ENCODE measurements at places on chromosomes 1 and 21.

DNA sequence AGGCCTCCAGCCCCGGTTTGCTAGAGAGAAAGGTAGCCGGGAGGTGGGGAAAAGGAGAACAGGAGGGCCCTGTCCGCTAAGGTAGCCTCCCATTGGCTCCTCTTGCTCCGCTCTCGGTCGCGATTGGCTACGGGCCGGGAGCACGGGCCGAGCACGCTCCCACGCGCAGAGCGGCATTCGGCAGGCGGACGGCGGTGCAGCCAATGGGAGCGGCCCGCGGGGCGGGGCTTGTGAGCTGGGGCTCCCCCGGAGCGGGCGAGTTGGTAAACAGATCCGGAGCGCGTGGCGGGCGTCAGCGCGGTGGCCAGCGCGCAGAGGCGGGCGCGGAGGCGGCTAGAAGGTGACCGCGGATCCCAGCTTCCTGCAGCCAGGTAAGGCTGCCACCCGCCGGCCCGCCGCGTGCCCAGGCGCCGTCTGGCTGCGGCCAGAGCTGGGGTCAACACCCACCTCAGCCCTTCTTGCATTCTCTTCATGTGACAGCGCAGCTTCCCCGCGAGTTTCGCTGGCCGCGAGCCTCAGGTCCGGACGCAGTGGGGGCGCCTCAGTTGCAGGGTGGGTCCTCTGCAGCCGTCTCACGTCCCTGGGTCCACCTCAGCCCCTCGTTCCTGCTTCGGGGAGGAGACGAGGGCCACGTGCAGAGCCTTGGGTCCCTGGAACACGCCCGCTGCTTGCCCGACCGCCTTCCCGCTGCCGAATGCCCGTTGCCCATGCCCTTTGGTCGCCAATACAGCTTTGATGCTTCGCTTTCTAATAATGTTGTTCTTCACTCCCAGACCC lies at the start of gene COQ8A:
COQ8A (plus strand) TSS at position 266 of the 777 bp plus-strand sequence. CDS start 21,092 bp downstream, outside the sequence.
- peak; percentile 99 for DNase-seq

DNA sequence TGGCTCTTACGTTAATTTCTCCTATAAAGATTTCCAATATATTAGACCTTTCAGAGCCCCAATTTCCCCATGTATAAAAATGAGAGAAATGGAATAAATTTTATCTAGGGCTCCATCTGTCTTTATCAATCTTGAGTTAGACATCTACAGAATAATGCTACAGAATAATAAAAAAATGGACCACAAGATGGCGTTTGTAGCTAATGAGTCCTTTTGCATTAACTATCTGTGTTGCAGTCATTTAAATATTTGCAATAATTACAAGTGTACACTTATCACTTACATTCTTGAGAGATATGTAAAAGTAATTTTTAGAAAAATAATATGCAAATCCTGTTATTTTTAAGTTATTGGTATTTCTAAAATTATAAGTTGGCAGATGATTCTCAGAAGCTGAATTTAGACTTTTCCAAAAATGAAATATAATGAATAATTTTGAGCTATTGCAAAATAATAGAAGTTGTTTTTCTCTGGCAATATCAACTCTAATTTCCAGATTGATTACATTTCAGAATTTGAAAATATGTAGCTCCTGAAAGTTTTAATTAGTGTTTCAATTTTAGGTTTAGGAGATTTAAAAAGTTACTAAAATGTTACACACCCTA lies 87.7 kb downstream of the SNX7 start:
- peak; percentile 10 for DNase-seq

- DNase-seq, result peak; percentile 37
Measured at GRCh38 chr1:171251042-171251951, 3.0 kb downstream of the FMO1 start.

DNA sequence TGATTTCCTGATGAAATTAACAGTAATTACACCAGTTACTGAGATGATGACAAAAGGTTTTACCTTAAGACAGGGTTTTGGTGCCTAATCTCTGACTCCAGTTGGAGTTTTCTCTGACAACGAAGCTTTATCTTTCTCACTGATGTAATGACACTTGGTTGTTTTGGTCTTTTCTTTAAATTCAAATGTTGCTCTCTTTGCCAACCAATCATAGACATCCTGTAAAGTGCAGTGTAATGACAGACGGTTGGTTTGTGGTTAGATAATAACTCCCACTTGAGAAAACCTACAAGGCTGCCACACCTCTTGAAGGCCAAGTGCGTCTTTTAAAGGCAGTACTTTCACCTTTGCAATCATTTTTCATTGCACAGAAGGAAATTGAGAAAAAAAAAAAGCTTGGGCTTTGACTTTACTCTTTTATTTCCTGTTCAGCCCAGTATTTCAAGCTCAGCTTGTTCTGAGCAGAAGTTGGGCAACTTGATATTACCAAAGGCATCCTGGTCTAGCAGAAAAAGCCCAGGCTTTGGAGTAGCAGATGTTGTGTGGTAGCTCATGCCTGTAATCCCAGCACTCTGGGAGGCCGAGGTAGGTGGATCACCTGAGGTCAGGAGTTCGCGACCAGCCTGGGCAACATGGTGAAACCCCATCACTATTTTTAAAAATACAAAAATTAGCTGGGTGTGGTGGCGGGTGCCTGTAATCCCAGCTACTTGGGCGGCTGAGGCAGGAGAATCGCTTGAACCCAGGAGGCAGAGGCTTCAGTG lies 14.9 kb downstream of the PDIK1L start:
- DNase-seq, result peak; percentile 90

GRCh38 chr1:162471290-162471853 lies 26.2 kb upstream of the UHMK1 start:
- DNase-seq, result no peak

- DNase-seq, result no peak
Measured at GRCh38 chr21:36282568-36283230, 37.3 kb upstream of the MORC3 start.

DNA sequence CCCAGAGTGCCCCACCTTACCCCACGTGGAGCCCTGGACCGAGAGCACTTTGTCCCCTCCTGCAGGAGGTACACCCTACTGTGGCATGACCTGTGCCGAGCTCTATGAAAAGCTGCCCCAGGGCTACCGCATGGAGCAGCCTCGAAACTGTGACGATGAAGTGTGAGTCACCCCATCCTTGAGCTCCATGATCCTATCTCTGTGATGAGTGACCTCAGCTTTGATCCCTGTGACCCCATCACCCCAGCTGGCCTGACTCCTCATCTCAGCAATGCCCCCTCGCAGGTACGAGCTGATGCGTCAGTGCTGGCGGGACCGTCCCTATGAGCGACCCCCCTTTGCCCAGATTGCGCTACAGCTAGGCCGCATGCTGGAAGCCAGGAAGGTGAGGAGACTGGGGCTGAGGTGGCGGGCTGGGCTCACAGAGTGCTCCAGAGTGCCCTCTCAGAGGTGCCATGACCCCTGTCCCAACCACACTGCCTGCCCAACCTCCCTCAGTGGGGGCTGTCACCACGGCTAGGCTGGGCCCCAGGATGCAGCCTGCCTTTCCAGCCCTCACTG lies 16.2 kb upstream of the MPL start:
- no peak for DNase-seq

- no peak for DNase-seq
Measured at GRCh38 chr1:202586018-202586821, 124.0 kb downstream of the SYT2 start.

GRCh38 chr1:197633447-197634078 lies 141.7 kb downstream of the DENND1B start:
- no peak for DNase-seq

- DNase-seq, result no peak
Measured at GRCh38 chr1:54833121-54833520, 32.0 kb upstream of the TTC22 start.

GRCh38 chr21:39666026-39666425 lies 53.3 kb downstream of the B3GALT5 start:
- DNase-seq, result no peak

DNA sequence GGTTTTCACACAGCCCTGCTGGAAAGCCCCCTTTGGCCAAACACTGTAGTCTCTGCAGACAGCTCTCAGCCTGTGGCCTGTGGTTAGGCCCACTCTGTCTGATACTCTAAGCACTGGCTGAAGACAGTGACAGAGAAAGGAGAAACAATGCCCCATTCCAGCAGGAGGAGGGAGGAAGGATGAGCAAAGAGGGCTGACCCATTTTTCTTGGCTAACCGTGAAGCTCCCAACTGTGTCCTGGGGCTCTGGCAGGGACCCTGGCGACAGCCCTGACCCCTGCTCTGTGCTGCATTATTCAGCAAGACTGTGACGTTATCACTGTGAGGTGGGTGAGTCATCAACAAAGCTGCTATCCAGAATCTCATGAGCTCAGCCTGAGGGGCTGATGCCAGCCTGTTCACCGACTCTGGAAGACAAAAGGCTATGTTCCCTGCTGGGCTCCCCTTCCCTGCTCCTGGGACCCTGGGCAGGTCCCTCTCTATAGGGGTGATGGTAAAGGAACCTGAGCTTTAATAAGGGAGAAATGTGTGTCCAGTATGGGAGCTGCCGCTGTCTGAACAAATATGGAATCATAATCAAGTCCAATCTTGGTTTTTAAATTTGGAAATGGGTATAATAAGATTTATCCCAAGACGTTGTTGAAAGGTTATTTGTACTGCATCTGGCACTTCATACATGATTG lies 107.0 kb downstream of the RHOU start:
- no peak for DNase-seq

GRCh38 chr1:224317383-224318045 lies 12.5 kb downstream of the NVL start:
- DNase-seq, result no peak

DNA sequence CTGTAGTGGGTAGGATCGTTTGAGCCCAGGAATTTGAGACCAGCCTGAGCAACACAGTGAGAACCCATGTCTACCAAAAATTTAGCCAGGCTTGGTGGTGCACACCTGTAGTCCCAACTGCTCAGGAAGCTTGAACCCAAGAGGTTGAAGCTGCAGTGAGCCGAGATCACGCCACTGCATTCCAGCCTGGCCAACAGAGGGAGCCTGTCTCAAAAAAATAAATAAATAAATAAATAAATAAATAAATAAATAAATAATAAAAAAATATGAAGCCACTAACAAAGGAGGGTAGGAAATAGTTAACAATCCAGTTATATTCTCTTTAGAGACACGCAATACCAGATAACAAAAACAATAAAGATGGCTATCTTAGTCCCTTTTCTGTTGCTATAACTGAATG lies 11.9 kb upstream of the CBR3 start:
- no peak for DNase-seq

DNA sequence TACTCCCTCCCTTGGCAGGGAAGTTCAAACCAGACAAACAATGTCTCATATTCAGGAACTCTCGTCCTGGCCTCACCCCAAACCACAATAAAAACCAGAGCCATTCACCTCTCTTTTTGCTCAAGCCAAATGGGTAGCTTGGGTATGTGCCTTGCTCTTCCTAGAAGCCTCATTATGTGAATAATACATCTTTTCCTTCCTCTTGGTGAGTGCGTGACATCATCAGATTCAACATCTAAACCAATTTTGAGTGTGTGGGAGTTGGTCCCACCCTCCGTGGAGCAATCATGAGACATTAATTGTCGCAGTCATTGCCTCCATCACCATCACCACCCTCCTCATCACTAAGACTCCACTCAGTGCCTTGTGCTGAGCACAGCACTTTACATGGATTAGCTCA lies 482.9 kb downstream of the PTPRU start:
- DNase-seq, result peak; percentile 55

GRCh38 chr1:71104417-71104816 lies 23.6 kb upstream of the ZRANB2 start:
- no peak for DNase-seq

- DNase-seq, result no peak
Measured at GRCh38 chr1:94298861-94299260, 61.5 kb upstream of the ARHGAP29 start.

DNA sequence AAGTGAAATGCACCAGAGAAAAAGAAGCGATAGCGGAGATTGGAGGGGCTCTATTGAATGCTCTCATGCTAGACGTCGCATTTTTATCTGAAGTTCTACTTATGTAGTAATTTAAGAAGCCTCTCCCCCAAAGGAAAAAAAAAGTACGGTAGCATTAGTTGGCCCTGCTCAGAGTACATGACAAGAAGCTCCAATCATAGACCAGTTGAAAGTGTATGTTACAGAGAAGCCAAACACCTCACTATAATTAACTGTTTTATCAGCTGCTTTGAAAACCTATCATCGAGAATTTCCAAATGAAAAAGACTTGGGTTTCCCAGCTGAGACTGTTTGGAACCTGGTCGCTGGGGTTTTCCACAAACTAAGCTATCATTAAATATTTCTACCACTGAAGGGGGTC lies 19.6 kb upstream of the OVAAL start:
- DNase-seq, result no peak

DNA sequence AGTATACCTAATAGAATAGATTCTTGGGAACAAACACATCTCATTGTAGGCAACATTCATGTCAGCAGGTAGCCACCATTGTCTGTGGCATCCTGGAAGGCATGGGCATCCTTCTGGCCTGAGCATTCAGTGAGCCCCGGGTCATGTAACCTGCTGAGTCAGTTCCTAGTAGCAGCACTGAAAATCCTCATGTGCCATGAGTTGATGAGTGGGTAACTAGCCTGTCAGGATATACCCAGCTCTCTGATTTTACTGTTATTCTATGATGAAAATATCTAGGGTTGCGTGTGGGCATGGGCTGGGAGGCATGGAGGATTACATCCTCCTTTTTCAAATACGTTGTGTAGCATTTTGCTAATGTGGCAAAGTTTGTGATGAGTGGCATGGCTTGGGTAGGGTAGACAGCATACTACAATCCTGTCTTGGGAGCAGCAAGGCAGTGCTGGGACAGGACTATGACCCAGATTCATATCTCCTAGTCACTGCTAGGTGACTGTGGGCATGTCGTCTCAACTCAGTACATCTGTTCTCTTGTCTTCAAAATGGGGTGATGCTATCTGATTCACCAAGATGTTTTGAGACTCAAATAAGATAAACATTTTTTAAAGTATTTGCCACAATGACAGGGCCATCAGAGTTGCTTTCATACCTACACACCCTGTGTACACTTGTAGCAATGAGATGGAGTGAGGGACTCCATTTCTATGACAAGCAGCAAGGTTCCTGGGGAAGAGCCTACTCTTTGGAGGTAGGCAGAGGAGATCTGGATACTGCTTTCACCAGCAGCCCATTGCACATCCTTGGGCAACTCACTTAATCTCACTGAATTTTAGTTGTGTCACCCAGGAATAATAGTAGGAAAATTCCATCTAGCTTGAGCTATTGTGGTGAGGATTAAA lies 62.5 kb downstream of the CD58 start:
- peak; percentile 45 for DNase-seq

Data from activated CD4-positive, alpha-beta T cell treated with anti-CD3 and anti-CD28 coated beads, Interleukin-2, amount 50 U/mL, for 16 hours (primary cell).